ENCODE measurements at places on chromosomes 1 and 21. TPM values are rescaled to one million over a fixed set of nuclear protein-coding genes. Genes with fewer than 3 reads are reported as not detected.

Gene A3GALT2
- 0.51 TPM for polyA plus RNA-seq

Gene SPRR2B
- polyA plus RNA-seq, result not detected

Gene CFHR4
- not detected for polyA plus RNA-seq

Gene MAN1C1
- polyA plus RNA-seq, result 16.9 TPM

Gene UQCRH
- polyA plus RNA-seq, result 345 TPM

Gene DAP3
- polyA plus RNA-seq, result 109 TPM

Gene C1orf210
- polyA plus RNA-seq, result 30.7 TPM
